ENCODE measurements at places on chromosomes 2 and 18. TPM values are rescaled to one million over a fixed set of nuclear protein-coding genes. Genes with fewer than 3 reads are reported as not detected.
A peak's percentile ranks its signal among the peaks of the same experiment; 100 is the strongest.

DNA sequence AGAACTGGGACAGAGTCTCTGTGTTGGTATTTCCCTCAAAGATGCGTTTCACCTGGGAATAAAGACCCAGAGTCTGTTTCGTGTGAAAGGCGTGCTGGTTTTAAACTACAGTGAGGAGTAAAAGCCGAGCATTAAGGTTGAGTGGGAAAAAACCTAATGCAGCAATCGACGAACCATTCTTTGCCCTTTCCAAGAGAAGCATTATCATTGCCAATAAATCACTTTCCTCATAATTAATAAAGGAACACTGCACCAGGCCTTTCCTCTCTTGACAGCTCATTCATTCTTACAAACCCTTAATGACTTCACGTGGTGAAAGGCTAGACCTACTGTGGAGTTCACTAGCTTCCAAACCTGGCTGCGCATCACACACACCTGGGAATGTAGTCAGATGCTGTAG lies 896 bp upstream of the SLC8A1 start:
- peaks cover 29% of the 10 kb centered on the region for H3K27me3 ChIP-seq
- H3K27ac ChIP-seq = no peak overlapping the region
- H3K4me3 ChIP-seq = peak overlapping the region; percentile 79

DNA sequence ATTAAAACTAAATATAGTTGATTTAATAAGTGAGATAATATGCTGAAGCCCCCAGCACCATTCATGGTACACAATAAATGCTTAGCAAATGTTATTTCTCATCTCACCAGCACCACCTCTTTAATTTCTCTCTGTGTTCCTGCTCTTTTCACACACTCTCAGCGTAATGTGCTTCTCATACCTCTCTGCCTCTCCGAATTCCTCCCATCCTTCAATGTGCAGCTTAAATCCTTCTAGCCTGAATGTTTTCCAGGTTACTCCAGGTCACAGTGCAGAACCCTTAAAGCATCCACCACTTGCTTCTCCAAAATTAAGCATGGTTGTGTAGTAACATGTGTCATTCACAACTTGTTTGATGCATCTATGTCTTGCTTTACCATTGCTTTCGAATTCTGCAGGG lies 119.6 kb downstream of the MCFD2 start:
- peaks cover 9% of the 10 kb centered on the region for H3K27me3 ChIP-seq
- DNase-seq = no peak
- no peak overlapping the region for H3K4me3 ChIP-seq
- no peak overlapping the region for H3K27ac ChIP-seq
- no peaks in the 10 kb centered on the region for H3K36me3 ChIP-seq

GRCh38 chr2:10126632-10127026 lies 4.1 kb downstream of the RRM2 start:
- no peaks in the 10 kb centered on the region for H3K27me3 ChIP-seq
- peaks cover 61% of the 10 kb centered on the region for H3K36me3 ChIP-seq
- H3K4me1 ChIP-seq = peaks cover 74% of the 10 kb centered on the region
- H3K27ac ChIP-seq = peak overlapping the region; percentile 52
- DNase-seq = no peak

DNA sequence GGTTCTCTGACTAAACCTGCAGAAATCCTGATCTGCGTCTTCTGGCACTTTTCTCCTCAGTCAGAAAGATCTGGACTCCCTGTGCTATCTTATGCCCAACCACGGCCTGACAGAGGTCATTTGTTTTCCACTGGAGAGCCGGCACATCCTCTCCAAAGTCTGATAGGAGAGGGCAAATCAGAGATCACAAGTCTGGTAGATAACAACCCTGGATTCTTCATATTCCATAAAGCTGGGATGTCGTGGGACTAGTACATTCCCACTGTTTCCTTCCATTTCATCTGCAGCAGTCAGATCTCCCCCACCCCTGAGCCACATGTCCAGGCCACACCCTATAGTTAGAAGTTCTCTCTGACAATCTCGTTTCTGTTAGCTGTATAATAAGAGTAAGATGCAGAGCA lies 157.0 kb downstream of the MGAT5 start:
- H3K27me3 ChIP-seq = no peaks in the 10 kb centered on the region
- H3K4me1 ChIP-seq = peaks cover 28% of the 10 kb centered on the region
- H3K36me3 ChIP-seq = peaks cover 2% of the 10 kb centered on the region
- no peak overlapping the region for H3K27ac ChIP-seq
- no peak overlapping the region for H3K4me3 ChIP-seq
- DNase-seq = no peak

DNA sequence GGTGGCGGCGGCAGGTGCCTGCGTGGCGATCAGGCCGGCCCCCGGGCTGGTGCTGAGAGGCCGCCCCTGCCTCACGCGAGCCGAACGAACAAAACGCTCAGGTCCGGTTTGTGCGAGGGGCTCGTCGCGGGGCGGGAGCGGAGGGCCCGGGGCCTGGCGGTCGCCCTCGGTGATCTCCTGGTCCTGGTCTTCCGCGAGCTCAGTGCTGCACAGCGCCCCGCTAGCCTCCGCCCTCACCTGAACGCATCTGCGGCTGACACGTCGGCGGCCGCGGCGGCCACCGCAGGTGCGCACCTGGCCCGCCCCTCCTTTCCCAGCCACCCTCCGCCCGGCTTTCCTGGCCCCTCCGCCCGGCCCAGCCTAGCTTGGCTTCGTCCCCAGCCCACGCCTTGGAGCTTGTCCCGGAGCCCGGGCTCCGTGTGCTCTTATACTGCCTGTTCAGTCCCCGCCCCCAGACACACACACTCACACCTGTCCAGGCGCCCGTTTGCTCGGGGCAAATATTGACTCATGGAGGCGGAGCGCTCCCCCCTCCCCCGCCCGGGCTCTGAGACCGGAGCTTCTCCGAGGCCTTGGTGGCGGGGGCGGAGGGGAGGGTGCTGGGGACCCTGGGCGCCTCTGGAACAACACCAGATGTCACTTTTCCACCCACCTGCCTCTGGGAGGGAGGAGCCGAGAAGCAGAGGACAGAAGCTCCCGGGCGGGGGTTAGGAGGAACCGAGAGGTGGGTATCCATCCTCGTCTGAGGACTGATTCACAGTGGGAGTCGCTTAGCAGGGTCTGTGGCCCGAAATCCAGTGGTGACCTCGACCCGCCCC lies 8.6 kb upstream of the CRYBA2 start:
- no peak overlapping the region for H3K4me3 ChIP-seq
- peaks cover 56% of the 10 kb centered on the region for H3K27me3 ChIP-seq
- H3K27ac ChIP-seq = no peak overlapping the region
- DNase-seq = no peak
- no peaks in the 10 kb centered on the region for H3K4me1 ChIP-seq

- H3K27ac ChIP-seq = no peak overlapping the region
- H3K4me3 ChIP-seq = no peak overlapping the region
- DNase-seq = no peak
- no peaks in the 10 kb centered on the region for H3K4me1 ChIP-seq
These were observed 27.3 kb upstream of the KCNG2 start for GRCh38 chr18:79770501-79770815.

- no peak overlapping the region for H3K4me3 ChIP-seq
- H3K27me3 ChIP-seq = no peaks in the 10 kb centered on the region
- DNase-seq = no peak
- H3K27ac ChIP-seq = no peak overlapping the region
- H3K4me1 ChIP-seq = peaks cover 17% of the 10 kb centered on the region
These were observed 69.7 kb upstream of the FOSL2 start for GRCh38 chr2:28322981-28323396.

- H3K4me1 ChIP-seq = no peaks in the 10 kb centered on the region
- peaks cover 3% of the 10 kb centered on the region for H3K27me3 ChIP-seq
- DNase-seq = no peak
- no peak overlapping the region for H3K27ac ChIP-seq
These were observed 192.5 kb downstream of the NDUFA10 start for GRCh38 chr2:239832490-239833268.

GRCh38 chr2:28422908-28423741 lies 30.5 kb downstream of the FOSL2 start:
- peaks cover 11% of the 10 kb centered on the region for H3K36me3 ChIP-seq
- H3K4me3 ChIP-seq = peak overlapping the region; percentile 6
- peak overlapping the region; percentile 85 for H3K27ac ChIP-seq
- DNase-seq = no peak
- H3K27me3 ChIP-seq = no peaks in the 10 kb centered on the region

The PDE1A gene
- total RNA-seq = not detected

The TEKT4 gene
- total RNA-seq = 0.27 TPM

Data from activated T-helper 1 cell treated with anti-CD3 and anti-CD28 coated beads, Interleukin-12 subunit alpha, Interleukin-12 subunit beta, Interleukin-2, Interleukin-4 antibody, amounts not matched to agents 30 ng/mL and 10 ng/mL and 1 ng/mL, durations not matched to agents 14 hours and 24 hours and 36 hours (primary cell).